Left ventricle myocardium superior (tissue), 1 donor: ENCODE measurements at places on chromosomes 12 and 14. TPM values are rescaled to one million over a fixed set of nuclear protein-coding genes. Genes with fewer than 3 reads are reported as not detected.

The CHD8 gene
- 28.8 TPM for total RNA-seq

The BCAT1 gene
- 4.1 TPM for total RNA-seq

The LDHB gene
- total RNA-seq: 2,127 TPM

The ZNF219 gene
- total RNA-seq: 57.0 TPM

The ADAM21 gene
- 0.32 TPM for total RNA-seq

The RPS6KL1 gene
- 18.6 TPM for total RNA-seq
